ENCODE measurements at places on chromosomes 11 and 22.
A peak's percentile ranks its signal among the peaks of the same experiment; 100 is the strongest.

DNA sequence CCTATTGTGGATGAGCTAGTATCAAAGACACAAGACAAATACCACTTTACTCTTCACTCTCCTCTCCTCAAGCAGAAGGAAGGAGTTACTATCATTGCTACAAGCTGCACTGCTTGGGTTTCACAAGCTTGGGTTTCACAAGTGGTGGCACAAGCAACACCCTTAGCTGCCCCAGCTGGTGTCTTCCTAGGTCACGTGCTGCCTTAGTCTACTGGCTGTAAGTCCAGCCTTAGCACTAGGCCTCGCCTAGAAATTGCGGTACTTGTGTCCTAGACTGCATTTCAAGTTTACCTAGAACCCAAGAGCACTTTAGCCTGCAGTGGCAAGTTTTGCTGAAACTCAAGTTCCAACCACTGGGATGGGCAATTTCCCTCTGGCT is 86.6 kb downstream of the EHF start:
- DNase-seq: no peak

- no peak for DNase-seq
Observed at GRCh38 chr11:45091563-45092403, 54.7 kb upstream of the PRDM11 start.

DNA sequence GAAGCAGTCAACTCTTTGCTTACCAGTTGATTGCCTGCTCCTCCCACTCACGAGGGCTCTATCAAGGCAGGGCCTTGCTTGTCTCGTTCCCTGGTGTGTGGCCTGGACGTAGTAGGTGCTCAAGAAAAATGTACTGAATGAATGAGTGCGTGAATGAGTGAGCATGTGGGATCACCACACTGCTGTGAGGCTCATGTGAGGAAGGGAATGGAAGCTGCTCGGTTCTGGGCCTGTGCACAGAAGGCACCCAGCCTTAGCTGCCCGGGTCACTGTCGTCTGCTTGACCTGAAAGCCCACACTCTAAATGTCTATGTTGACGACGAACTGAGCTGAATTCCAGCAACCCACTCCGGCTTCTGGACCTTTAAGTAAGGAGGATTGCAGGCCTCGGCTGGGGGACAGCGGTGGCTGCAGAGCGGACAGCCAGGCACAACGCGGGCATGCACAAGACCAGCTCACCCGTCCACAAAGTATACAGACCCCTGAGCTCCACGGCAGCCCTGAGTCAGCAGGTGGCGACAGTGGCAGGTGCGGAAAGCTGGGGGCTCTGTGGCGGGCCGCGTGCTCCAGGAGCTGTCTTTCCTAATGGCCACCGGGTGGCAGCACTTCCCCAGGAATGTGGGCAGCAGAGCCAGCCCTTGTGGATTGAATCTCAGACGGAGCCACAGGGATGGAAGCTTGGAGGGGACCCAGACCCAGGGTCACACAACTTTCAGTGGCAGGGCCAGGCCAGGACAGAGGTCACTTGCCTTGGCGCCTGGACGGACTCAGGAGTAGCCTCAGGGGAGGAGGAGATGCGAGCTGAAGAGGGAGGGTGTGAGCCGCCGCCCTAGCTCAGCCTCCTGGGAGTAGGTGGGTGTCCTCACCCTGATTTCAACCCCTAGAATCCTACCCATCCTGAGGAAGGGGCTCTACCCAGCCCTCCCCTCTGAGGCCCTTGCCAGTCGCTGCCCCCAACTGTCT is 5.0 kb upstream of the PICK1 start:
- DNase-seq: peak; percentile 73

- no peak for DNase-seq
Observed at GRCh38 chr11:32385998-32386397, 49.3 kb downstream of the WT1 start.

- DNase-seq: no peak
Observed at GRCh38 chr11:767238-767637, 10.0 kb downstream of the GATD1 start.

DNA sequence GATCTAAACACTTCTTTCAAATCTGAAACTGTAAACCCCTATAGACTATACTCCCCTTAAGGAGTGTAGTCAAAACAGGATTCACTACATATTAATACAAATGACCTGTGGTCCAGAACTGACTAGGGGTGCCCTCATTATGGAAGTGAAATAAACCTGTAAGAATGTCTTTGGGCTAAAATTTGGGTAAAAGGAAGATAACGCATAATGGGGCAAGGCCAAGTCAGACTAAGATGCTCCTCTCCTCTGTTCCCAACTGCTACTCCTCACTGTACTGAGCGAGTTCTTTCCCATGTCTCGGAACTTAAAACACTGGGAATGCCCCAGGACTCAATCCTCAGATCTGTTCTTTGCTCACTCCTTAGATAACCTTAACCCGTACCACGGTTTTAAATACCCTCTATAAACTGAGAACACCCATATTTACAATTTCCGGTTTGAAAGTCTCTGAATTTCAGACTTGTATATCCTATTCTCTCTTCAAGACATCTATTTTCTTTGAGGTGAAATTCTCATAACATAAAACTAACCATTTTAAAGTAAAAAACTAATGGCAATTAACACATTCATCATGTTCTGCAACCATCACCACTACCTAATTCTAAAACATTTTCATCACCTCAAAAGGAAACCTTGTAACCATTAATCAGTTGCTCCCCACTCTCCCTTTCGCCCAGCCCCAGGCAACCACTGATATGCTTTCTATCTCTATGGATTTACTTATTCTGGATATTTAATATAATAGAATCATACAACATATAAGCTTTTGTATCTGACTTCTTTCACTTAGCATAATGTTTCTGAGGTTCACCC is 4.0 kb downstream of the THAP12 start:
- no peak for DNase-seq

DNA sequence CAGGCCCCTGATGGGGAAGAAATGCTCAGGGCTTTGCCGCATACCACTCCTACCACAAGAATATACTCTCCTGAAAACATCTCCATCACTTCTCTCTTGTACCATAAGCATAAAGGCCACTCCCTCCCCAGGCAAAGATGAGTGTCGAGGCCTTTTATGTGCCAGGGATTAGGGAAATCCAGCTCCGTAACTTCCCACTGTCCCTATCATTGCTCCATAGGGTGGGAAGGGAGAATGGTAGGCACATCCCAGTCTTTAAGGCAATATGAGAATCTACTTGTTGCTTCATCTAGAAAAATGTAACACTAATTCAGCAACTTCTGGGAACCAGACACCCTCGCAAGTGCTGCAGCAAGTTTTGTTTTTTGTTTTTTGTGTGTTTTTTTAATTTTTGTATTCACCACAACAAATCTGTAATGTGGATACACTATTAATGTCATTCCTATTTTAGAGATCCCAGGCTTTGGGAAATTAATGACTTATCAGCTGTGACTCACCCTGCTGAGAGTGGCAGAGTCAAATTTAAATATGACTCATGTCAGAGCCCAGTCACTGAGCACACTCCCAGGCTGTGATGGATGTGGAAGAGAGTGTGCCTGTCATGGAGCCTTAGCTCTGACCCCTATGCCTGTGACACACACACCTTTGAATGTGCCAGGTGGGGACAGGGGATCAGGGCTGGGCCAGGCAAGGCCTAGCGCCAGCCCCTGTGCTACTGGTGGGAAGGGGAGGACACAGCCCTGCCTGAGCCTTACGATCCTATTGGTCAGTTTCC is 23.4 kb downstream of the PANX1 start:
- DNase-seq: peak; percentile 42

GRCh38 chr11:17780668-17781067 is 46.1 kb downstream of the KCNC1 start:
- no peak for DNase-seq

DNA sequence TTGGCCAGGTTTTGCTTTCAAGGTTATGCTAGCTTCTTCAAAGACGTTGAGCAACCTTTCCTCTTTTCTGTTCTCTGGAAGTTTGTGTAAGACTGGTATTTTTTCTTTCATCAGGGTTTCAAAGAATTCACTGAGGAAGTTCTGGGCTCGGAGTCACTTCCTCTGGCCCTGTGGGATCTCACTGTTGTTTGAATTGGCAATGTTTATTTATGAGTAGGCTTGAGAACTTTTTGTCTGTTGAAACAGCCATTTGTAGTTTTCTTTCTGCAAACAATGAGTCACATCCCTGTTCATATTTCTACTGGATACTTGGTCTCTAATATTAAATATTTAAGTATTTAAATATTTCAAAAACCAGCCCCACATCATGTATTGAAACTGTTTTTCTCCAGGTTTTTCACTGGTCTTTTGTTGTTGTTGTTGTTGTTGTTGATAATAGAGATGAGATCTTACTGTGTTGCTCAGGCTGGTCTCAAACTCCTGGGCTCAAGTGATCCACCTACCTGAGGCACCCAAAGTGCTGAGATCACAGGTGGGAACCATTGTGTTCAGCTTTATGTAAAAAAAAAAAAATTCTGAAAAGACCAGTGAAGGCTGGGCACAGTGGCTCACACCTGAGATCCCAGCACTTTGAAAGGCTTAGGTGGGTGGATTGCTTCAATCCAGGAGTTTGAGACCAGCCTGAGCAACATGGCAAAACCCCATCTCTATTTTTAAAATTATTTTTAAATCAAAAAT is 26.9 kb downstream of the SUSD2 start:
- DNase-seq: no peak

DNA sequence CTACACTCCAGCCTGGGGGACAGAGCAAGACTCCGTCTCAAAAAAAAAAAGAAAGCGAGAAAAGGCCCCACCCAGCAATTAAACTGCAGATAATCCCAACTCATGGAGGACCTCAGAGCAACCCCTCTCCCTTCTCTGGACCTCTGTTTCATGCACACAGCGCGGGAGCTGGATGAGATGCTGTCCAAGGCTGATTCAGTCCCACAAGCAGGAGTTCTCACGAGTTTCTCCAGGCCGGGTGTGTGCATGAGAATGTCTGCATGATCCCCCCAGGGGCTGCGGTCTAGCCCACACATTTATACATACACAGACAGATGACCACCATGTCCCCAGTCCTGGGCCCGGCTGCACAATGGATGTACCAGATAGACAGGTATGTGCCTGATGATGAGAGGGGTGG is 19.4 kb downstream of the ELFN2 start:
- DNase-seq: no peak

DNA sequence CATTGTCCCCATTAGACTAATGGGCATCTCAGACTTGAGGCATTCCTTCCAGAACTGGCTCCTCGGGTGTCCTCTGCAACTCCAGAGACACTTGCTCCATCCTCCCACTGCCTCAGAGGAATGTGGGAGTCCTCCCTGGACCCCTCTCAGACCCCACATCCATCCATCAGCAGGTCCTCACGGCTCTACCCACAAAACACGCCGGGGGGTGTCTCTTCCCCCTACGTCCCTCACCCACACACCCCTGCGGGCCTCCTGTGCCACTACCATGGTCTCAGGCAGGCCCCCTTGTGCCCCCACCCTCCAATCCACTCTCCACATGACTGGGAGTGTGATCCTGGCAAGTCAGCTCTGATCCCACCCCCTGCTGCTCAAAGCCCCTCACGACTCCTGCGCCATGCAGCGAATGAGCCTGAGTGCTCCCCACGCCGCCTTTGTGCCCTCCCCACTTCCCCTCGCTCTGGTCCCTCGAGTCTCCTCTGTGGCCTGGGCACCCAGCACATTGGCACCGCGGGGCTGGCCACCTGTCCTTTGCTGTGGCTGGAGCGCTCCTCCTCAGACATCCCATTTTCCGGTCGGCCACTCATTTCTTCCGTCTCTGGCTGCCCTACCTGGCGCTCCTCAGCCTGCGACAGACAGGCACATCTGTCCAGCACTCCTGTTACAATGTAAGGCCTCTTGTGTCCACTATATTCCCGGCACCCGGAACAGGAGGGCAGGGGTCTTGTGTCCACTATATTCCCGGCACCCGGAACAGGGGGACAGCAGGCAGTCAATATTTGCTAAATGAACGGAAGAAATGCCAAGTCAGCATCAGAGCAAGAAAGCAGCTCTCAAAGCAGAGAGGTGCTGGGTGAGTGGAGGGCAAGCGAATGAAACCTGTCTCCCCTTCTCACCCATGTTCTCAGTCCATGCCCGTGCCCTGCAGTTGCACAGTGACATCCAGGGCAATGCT is 14.2 kb upstream of the MOB2 start:
- DNase-seq: no peak

DNA sequence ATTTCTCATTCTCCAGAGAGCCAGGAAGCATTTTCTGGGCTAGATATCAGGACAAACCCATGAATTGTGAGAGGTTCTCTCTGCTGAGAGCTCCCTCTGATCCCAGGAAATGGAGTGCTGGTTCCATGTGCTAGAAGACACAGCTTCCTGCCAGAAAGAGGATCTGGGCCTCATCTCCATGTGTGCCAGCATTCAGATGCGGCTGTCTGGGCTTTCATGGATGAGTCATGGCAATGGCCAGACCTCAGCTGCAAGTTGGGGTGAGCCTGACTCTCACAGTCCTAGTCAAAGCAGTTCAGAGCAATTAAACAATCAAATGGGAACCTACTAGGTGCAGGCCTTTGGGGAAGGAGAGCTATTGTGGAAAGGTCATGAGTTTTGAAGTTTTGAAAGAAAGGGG is 82.3 kb upstream of the EED start:
- DNase-seq: no peak

- no peak for DNase-seq
Observed at GRCh38 chr11:6587360-6587953, 16.0 kb downstream of the RRP8 start.

- no peak for DNase-seq
Observed at GRCh38 chr11:71119656-71120269, 132.6 kb downstream of the SHANK2 start.

DNA sequence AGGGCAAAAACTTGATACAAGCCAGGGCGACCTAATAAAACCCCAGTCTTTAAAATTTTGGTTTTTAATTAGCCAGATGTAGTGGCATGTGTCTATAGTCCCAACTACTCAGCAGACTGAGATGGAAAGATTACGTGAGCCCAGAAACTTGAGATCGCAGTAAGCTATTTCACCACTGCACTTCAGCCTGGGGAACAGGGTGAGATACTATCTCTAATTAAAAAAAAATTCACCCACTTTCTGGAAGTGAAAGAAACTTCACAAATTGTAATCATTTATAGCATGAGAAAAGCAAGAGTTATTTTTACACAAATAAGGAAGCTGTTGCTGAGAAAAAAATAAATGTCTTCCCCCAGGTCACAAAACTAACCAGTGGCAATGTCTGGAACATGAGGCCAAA is 882 bp upstream of the GLYATL2 start:
- no peak for DNase-seq

- no peak for DNase-seq
Observed at GRCh38 chr11:24755260-24755839, 258.5 kb downstream of the LUZP2 start.

DNA sequence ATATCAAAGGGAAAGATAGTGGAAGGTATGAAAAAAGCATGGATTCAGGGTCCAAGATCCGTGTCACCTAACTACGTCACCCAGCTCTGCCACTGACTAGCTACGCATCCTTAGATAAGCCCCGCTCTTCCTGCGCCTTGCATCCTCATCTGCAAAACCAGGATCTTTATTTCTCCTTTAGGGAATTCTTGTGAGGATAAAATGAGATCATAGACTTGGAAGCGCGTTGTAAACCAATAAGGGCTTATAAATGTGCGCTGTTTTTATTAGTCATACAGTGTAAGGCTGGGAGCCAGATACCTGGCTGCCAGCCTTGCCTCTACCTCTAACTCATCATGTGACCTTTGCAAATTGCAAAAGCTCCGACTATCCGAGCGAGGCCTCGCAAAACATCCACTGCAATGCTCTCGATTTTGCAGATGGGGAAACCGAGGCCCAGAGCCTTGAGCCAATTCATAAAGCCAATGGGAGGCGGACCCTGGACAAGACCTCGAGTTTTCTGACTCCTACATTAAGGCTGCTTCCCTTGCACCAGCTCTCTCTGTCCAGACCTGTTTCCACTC is 753 bp downstream of the PRPF19 start:
- no peak for DNase-seq

GRCh38 chr11:123995119-123995518 is at the start of gene OR10G6:
Gene OR10G6 (minus strand): TSS chr11:123995161. CDS start chr11:123995161, 0 bp downstream.
- no peak for DNase-seq

- DNase-seq: no peak
Observed at GRCh38 chr11:28964811-28965210, 856.6 kb downstream of the METTL15 start.

Measured in stimulated activated CD4-positive, alpha-beta T cell treated with anti-CD3 and anti-CD28 coated beads, Interleukin-1b, Interleukin-23, amount 100 ng/mL, for 48 hours (primary cell).